ENCODE measurements at places on chromosomes 16 and 17.

DNA sequence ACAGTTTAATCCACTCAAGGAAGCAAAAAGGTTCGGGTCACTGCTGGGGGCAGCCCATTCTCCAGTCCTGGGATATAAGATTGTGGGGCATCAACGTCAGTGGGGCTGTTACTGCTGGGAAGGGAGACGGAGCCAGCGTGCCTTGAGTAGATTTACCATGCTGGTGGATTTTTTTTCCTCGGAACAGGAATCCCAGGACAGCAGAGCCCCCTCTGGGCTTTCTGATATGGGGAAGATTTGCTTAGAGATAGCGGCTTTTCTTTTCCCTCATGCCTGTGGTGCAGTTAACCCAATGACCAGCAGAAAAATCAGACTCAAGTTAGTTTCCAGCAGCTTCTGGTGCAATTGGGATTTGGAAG, 35.4 kb downstream of the WSCD1 start:
- DNase-seq = no peak

DNA sequence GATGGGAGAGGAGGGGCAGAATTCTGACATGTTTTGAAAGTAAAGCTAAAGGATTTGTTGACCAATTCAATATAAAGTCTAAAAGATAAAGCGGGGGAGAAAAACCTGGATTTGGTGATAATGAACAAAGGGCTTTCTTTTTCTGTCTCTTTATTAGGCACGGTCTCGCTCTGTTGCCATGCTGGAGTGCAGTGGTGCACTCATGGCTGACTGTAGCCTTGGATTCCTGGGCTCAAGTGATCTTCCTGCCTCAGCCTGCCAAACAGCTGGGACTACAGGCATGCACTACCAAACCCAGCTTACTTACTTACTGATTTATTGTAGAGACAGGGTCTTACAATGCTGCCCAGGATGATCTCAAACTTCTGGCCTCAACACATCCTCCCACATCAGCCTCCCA, 7.5 kb downstream of the CDR2 start:
- no peak for DNase-seq

- DNase-seq = no peak
These were observed 257.2 kb downstream of the IRF8 start for GRCh38 chr16:86156155-86156554.

GRCh38 chr16:86618431-86619238, 40.3 kb downstream of the FOXL1 start:
- no peak for DNase-seq

DNA sequence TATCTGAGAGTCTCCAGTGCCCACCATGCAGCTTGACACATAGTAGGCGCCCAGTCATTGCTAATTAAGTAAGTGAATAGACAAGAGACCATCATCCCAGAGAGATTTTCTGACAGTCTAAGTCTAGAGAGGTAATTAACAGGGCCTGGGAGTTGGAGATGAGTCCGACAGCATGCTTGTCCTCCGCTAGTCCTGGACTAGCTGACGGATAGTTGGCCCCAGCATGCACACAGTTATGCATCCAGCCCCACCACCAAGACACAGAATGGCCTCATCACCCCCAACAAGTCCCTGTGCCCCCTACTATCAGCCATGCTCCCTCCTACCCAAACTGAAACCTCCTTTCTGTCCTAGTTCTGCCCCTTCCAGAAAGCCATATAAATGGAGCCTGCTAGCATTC, 10.0 kb downstream of the GRB7 start:
- no peak for DNase-seq

- no peak for DNase-seq
These were observed 48.3 kb upstream of the C17orf78 start for GRCh38 chr17:37327341-37328090.

DNA sequence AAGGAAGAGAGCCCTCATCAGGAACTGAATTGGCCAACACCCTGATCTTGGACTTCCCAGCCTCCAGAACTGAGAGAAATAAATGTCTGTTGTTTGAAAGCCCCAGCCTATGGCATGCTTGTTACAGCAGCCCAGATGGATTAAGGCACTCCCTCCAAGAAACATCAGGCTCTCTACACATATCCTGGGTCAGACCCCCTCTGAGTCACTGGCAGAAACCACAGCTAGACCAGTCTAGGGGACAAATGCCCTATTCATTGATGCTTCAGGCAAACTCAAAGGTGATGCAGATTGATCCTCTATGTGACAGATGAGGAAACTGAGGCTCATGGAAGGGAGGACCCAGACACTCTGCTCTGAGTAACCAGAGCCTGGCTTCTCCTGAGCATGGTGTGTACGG, 116.8 kb downstream of the WSCD1 start:
- DNase-seq = no peak

- no peak for DNase-seq
These were observed 269.1 kb downstream of the CDH13 start for GRCh38 chr16:82895843-82896242.

GRCh38 chr16:89485701-89486246, 4.6 kb downstream of the ANKRD11 start:
- no peak for DNase-seq
